ENCODE measurements at places on chromosomes 7 and 10.

DNA sequence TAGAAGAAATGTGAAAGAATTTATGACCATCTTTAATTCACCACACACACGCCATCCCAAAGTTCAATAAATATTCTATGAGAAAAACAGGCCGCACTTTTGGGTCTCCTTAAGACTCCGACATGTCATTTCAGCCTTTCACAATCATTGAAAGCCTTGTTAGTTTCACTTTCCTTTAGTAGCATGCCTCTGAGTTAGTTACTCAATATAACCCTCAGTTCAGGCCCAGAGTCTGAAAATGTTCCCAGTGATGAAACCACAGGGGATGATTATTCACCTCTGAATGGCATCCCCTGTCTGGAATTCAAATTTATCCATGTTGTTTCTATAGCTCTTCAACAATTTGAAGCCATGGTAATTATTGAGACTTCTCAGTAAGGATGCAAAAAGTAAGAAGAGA lies 278.1 kb upstream of the NRP1 start:
- DNase-seq = no peak

- DNase-seq = peak; percentile 8
These were observed 40.9 kb upstream of the FOXK1 start for GRCh38 chr7:4641091-4641666.

DNA sequence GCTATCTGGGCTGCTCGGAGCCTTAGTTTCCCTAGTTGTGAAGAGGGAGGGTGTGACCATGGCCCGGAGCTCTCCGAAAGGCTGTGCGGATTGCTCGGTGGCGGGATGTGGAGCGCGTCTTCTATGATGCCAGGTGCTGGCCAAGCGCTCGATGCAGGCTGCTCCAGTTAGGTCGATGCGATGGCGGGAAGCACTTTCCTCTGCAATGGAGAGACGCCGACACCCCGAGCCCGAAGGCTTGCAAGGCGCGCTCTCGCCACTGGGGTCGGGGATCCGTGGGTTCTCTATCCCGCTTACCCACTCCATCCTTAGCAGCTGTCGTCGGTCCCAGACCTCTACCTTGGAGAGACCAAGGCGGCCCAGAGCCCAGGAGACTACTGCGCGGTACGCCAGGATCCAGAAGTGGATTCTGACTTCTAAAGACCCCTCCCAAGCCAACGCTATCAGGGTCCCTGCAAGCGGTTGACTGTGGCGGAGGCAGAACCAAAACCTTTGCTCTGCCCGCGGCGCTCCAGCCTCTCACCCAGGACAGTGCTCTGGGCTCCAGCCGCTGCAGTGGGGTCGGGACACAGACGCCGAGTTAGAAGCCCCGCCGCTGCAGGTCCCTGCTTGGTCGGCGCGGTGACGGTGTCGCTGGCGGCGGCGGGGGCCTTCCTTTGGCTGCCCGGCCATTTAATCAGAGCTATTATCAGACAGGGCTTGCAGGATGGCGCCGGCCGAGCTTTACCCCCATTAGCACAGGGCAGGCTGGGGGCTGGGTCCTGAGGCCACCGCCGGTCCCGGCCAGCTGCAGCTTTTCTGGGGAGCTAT lies 7.8 kb upstream of the TBX20 start:
- DNase-seq = no peak

GRCh38 chr7:110534241-110534931 lies 556.5 kb upstream of the LRRN3 start:
- no peak for DNase-seq

GRCh38 chr10:30542001-30542894 lies 87.3 kb downstream of the LYZL2 start:
- no peak for DNase-seq

All from stimulated activated CD4-positive, alpha-beta T cell treated with anti-CD3 and anti-CD28 coated beads, TNF-alpha, amount 100 ng/mL, for 48 hours (primary cell).